ENCODE measurements at places on chromosomes 3 and 15.

DNA sequence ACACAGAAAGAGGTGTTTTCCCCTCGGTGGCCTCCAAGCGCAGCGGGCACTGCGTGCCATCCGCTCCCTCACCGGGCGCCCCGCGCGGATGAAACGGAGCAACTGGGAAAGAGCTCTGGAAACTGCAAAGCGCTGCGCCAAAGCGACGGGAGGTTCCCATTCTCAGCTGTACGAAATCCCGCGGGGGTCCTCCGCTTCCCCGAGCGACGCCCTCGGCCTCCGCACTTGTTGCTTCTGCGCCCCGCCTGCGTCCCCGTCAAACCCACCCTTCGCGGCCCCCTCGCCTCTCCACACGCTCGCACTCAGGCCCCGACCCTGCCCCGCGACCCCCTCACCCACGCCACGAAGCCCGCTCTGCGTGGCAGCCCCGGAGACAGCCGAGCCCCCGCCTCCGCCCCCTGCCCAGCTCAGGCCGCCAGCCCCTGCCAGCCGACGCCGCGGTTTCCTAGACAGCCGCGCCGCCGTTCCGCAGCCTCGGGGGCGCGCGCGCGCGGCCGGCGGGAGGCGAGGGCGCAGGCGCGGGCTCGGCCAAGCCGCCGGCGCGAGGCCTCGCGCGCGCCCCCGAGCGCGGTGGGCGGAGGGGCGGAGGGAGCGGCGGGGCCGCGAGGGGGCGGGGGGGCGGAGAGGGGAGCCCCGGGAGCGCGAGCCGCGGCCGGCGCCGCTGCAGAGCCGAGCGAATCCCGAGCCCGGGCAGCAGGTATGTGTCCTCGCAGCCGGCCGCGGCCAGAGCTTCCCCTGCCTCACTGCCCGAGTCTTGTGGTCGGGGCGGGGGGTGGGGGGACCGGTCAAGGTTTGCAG lies at the start of gene TMEM266:
TSS of gene TMEM266 (plus strand) at position 666 of the 798 bp plus-strand sequence. CDS start 74,279 bp downstream, outside the sequence.
- DNase-seq = peak; percentile 52

GRCh38 chr3:133531981-133532380 lies 41.5 kb upstream of the CDV3 start:
- no peak for DNase-seq

DNA sequence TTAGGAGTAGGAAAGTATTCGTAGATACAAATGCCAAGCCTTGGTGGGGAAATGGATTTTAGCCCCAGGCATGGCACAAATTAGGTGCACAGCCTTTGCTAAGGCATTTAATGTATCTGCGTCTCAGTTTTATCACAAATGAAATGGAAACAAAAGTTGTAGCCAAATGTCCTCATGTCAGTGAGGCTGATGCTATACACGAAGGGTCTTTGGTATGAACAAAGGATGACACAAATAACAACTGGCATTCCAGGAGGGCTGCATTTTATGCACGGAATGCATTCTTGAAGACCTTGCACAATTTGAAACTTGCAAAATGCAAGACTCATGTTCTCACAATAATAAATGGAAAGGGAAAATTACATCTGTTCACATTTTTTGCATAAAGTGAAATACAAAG lies 181.9 kb downstream of the SV2B start:
- DNase-seq = no peak

DNA sequence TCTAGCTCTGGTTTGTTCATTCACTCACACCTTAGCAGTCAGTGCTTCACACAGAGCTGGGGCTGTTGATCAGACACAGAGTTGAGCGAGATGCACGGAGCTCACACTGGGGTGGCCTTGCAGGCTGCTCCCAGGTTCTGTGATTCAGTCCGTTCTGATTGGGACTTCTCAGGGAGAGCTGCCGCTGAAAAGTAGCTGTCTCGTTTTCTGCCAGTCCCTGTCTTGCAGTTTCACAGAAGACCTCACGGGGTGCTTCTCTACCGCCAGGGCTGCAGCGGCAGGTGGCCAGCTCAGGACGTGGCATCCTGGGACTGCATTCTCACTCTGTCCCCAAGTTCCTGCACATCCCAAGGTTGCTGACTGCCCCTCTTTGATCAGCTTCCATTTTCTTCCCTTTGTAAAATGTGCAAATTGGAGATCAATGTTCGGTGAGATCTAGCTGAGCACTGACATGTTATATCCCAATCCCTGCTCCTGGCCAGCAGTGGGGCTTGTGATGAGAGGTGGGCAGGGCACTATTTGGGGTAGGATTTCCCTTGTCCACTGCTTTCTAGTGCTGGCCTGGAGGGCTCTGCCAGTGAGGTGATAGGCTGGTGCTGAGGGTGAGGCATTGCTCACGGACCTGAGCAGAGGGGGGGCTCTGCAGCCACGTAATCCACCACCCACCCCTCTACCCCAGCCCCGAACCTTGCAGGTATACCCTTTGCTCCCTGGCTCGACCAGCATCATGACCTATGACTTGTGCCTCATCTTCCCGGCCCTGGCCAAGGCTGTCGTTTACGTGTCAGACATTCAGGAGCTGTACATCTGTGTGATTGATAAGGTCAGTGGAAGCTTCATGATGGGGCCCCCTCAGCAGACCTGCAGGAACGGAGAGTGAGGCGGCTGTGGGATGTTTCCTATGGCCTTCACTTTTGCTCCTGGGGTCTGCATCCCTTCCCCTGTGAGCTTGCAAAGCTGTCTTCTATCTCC lies 5.3 kb upstream of the TXNRD3 start:
- DNase-seq = no peak

DNA sequence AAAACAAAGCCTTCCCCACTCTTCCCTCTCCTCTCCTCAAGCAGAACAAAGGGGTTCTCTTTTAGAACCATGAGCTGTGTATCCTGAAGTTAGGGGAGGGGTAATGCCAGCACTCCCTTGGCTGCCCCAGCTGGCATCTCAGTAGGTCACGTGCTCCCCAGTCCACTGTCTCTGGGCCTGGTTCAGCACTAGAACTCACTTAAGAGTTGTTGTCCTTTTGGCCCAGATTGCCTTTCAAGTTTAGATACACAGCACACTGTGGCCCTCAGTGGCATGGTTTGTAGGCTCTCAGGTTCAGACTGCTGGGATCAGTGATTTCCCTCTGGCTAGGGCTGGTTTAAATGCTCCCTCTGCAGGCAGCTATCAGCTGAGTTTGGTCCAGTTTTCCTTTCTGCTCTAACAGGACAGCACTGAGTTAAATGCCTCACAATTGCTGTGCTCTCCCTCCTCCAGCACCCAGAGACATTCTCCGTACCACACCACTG lies 188.4 kb upstream of the ST8SIA2 start:
- DNase-seq = peak; percentile 7

- DNase-seq = no peak
These were observed 1032.4 kb downstream of the MCTP2 start for GRCh38 chr15:95263751-95264150.

- DNase-seq = no peak
These were observed 32.6 kb downstream of the STT3B start for GRCh38 chr3:31565288-31565687.

DNA sequence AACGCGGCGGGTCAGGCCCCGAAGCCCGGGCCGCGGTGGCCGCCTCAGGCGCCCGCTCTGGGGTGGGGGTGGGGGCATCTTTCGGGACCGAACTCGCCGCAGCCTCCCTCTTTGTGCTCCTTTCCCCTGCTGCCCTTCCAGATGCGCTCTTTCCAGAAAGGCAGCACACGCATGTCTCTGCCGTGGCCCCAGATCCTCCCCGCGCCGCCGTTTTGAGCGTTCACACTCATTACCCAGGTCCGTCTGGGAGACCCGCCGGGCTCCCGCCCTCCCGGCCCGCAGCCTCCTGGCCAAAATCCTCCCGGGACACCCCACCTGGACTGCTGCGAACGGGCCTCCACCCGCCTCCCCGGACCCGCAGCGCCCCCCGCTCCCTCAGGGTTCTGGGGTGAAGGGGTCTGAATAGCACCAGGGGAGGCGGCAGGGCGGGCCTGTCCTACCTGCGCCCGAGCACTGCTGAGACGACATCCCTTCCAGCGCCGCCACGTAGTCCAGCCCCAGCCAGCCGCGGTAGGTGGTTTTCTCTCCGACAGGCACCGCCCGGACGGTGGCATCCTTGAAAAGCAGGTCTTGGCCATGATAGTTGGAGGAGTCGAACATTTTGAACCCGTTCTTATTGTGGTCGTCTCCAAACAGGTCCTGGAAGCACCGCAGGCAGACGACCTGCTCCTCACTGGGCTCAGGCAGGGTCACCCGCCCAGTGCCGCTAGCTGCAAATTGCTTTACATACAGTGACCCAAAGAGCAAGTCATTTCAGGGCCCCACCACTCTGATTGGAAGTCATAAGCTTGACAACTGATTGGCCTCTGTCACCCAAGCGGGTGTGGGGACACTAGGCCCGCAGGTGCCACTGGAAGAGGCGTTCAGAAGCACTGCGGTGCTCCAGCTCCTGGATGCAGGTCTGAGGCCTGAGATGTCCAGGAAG lies 25.9 kb downstream of the MELTF start:
- peak; percentile 42 for DNase-seq

- DNase-seq = no peak
These were observed 12.0 kb upstream of the ZNF592 start for GRCh38 chr15:84736375-84736774.

DNA sequence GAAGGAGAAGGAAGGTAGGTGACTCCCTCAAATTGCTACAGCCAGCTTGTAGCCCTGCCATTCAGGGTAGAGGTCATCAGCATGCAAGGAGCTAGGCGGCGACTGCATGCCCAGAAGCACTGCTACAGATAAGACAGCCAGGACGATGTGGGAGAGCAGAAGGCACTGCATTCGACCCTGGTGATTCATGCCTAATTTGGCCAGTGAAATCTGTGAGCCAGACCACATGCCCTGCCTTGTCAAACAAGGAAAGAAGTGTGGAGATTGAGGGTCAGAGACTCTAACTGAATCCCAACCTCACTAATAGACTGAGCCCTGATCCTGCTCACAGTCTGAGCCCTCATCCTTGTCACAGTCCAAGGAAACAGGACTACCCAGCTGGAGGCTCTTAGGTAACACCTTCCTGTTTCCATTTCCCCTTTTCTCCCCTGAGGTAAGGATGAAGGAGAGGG lies 86.6 kb downstream of the LINGO1 start:
- peak; percentile 65 for DNase-seq

DNA sequence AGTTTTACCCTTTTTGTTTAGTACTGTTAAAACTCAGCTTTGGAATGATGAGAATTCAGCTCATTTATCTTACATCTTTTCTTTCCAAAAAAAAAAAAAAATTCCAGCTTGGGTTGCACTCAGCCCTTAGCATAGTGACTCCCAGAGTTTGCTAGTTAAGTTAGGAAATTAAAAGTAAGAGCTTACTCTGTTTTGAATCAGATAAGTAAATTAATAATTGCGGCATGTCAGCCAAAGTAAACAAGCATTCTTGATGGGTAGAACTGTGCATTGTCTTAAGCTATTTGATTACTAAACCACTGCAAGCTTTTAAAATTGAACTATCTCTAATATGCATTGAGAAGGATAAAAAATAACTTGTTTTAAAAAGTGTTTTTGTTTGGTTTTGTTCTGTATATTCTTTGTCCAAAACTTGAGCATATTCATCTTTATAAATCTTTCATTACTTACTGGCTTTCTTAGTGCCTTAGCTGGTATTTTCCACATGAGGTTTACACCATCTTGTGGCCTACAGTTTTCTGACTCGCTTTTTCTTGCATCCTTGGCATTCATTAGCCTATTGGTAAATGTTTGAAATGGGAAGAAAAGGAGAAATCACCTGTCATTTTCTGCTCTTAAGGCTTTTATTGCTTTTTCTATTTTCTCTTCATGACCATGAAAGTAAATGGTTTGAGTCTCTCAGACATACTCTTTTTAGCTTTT lies 107.6 kb downstream of the FILIP1L start:
- no peak for DNase-seq

DNA sequence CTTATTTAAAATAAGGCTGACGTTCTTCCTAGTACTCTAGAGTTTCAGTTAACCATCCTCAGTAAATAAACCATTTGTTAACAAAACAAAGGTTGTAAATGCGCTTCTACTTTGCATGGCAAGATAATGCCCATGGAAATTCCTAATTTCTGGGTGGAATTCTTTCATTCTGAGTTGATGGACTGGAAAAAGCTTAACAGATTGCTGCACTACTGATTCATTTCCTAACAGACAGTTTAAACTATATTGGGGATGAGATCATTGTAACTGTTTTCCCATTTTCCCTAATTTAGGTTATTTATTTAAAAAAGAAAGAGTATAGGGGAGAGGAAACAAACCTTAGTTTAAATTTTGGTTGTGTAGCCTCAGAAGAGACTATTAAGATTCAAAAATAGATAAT lies 342.2 kb downstream of the NLGN1 start:
- DNase-seq = no peak
